Activated CD8-positive, alpha-beta memory T cell treated with anti-CD3 and anti-CD28 coated beads, Interleukin-2, amount 50 U/mL, for 4 hours (primary cell): ENCODE measurements at places on chromosomes 7 and 10.
A peak's percentile ranks its signal among the peaks of the same experiment; 100 is the strongest.

- DNase-seq, result no peak
Measured at GRCh38 chr7:127996253-127997071, 34.8 kb downstream of the LRRC4 start.

DNA sequence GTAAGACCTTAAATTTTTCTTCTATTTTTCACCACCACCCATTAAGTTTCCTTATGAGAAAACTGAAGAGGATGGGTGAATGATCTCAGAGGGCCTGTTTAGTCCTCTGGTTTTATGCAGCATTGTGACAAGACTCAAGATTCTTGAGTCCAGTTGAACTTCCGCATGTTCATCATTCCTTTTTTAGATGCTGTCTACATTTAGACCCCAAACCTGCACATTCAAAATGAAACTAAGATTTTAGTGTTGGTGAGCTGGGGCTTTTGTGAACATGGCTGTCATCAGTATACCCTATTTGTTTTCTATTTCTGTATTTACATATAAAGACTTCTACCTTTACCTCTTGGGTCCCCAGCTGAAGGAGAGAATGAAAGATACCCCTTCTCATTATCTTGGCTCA, 31.1 kb downstream of the NET1 start:
- DNase-seq, result no peak

DNA sequence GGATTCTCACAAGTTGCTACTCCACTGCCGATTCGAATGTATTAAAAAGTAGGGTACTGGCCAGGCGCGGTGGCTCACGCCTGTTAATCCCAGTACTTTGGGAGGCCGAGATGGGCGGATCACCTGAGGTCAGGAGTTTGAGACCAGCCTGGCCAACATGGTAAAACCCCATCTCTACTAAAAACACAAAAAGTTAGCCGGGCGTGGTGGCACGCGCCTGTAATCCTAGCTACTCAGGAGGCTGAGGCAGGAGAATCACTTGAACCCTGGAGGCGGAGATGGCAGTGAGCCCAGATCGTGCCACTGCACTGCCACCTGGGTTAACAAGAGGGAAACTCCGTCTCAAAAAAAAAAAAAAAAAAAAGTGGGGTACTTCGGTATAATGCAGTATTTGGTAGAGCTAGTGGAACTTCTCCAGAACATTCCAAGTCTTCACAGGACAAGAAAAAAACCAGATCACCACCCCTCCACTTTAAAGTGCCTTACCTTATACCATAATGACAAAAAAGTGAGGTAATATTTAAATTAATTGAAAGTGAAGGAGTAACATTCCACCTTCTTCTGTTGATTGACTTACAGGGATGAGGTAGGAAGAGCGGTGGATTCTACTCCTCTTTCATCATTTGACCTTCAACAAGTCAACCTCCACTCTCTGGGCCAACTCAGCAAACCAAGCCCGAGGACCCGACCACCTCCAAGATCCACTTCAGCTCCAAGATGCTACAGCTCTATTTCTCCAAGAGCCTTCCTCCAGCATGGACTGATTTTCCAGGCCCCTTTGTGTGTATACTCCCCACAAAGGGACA, 2.0 kb downstream of the BAZ1B start:
- peak; percentile 29 for DNase-seq

DNA sequence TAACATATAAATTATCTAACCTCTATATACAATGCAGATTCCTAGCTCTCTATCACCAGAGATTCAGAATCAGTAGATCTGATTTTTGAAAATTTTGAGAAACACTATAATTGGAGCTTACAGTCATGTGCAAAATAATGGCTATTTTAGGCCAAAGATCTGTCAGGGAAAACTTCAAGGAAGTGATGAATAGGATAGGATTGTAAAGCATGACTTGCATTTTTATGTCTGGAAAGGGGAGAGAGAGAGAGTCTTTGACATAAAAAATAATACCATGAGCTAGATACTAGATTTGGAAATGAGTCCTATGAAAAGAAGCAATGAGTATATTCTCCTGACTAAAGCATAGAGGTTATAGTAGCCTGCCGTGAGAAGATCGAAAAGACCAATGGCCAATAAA, 181.1 kb downstream of the SDHAF3 start:
- no peak for DNase-seq

DNA sequence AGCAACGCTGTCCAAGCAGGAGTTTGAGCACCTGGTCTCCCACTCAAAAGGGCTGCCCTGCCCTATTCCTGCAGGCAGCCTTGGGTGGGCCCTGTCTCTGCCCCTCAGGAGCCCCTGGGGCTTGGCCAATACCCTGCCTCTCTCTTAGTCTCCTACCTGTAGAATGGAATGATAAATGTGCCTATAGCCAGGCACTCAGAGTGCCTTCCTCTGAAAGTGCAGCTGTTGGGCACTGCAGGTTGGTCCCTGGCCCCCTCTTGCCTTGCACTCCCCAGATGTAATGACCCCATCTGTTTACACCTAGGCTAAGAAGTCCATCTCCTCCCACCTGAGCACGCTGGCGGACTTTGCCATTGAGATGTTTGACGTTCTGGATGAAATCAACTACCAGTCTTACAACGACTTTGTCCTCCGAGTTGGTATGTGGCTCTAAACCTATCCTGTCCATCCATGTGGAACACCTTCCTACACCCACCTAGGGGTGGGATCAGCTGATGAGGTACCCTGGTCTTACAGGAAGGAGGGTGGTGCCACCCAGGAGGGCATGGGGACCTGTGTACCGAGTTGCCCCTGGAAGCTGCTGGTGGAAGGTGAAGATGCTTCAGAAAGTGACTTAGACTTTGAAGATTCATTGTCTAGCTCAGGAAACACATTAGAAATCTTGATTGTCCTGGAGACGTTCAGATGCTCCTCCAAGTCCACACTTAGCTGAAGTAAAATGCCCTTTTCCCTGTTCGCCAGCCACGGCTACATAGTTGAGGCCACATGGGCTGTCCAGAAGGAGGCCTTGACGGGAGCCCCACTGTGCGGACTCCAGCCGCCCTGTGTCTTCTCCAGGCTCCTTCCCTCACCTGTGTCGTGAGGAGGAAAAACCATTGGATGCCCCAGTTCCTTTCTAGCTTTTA, 134.1 kb downstream of the ADCY1 start:
- no peak for DNase-seq
